ENCODE measurements at places on chromosomes 11 and 22.

DNA sequence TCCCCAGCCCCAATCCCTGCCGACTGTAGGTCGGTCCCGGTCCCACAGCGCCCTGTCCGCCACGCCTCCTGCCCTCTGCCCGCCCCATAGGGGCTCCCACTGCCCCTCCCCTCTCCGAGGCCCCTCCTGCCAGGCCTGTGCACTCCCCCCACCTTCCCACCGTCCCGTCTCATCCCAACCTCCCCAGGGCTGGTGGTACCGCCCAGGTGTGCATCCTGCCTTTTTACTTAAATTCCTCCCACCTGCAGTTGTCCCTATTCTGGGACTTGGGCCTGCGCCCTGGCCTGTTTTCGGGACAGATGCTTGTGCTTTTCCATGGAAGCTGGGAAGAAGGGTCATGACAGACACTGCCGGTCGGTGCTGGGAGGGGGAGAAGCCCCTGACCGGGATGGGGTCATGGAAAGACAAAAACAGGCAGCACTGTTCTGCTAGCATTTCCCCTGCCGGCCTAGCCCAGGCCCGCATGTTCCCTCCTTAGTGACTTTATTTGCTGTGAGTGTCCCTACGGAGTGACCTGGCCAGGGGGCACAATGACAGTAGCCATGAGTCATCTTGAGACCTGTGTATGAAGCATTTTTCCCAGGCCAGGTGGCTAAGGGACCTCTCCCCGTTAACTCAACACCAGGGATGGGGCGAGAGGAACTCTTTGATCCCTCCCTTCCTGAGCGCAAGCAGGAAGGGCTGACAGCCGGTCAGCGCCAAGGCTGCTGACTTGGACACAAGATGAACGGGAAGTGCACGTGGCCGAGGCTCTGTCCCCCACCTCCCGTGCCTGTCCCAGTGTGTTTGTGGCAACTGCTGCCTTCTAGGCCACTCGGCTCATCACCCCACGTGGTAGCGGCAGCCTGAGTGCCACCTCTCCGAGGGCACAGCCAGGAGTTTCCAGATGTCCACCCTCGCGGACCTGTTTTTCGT, 7.1 kb downstream of the TBX1 start:
- no peak for DNase-seq

DNA sequence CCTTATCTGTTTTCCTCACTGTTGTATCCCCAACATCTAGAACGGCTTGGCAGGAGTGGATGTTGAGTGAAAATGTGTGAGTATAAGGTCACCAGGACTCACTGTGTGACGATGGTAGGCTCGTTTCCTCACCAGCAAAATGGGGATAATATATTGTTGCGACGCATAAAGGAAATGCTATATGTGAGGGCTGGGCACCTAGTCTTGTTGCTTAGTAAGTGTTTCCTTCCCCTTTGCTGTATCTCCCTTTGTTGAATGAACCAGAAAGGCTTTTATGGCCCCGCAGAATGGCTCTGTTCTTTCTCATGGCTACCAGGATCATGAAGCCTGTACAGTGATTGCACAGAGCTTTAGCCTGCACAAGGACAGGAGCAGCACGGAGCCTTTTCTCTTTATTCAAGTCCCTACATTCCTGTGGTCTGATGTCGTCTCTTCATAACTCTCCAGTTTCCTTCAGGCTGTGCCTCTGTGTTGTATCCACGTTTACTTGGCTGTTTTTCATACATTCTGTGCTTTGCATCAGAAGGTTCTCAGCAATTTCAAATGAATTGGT, 5.4 kb downstream of the TNRC6B start:
- peak; percentile 49 for DNase-seq

DNA sequence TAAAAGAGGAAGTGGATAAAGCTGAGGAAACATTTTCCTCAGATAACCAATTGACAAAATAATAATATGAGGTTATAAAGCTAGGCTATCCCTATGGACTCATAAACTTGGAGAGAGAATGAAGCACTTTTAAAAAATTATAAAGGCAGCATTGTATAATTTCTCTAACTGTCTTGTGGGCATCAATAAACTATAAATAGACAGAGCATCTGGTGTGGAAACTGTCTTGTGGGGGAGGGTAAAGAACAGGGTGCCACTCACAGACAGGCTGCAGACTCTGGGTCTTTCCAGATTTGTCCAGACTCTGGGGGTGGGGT, 333.5 kb downstream of the BUD13 start:
- DNase-seq: no peak

DNA sequence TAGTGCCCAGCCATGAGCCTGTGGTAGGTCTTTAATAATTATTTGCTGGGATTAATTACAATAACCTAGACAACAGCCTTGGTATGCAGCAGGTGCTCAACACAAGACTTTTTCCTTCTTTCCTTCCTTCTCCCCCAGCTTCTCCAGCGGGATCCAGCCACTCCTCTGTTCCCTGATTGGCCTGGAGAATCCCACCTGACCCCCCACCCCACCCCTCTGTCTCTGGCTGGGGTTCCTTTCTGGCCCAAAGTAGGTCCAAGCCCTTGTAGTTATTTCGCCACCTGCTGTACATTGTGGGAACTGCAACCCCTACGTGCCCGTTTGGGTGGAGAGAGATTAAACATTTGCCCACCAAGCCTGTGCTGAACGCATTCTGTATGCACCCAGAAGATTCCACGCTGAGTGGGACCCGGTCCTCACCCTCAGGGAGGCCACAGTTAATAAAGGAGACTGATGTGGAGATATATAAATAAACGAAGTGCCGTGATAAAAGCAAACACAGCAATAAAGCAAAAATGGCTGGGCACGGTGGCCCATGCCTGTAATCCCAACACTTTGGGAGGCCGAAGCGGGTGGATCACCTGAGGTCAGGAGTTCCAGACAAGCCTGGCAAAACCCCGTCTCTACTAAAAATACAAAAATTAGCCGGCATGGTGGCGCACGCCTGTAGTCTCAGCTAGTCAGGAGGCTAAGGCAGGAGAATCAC, 32.1 kb upstream of the DGKZ start:
- peak; percentile 82 for DNase-seq

DNA sequence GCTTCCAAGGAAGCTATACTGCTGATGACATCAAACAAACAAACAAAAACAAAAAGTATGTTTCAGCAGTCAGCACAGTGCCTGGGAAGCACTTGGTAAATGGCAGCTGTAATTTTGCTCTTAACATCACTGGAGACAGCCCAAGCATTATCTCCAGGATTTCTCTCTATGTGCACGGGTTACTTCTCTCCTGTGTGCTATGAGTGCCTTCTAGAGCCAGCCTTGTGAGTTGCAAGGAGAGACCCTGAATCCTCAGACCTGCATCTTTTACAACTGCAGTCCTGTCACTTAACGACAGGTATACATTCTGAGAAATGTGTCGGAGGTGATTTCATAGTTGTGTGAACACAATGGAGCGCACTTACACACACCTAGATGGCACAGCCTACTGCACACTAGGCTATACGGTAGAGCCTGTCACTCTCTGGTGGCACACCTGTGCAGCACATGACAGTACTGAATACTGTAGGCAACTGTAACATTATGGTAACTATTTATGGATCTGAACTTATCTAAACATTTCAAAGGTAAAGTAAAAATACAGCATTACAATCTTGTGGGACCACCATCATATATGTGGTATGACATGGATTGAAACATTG, 662.5 kb upstream of the B3GAT1 start:
- DNase-seq: no peak

- DNase-seq: no peak
These were observed 52.5 kb downstream of the NECTIN1 start for GRCh38 chr11:119676461-119677020.

- DNase-seq: no peak
These were observed 3.4 kb upstream of the NDUFC2 start for GRCh38 chr11:78083021-78083420.

DNA sequence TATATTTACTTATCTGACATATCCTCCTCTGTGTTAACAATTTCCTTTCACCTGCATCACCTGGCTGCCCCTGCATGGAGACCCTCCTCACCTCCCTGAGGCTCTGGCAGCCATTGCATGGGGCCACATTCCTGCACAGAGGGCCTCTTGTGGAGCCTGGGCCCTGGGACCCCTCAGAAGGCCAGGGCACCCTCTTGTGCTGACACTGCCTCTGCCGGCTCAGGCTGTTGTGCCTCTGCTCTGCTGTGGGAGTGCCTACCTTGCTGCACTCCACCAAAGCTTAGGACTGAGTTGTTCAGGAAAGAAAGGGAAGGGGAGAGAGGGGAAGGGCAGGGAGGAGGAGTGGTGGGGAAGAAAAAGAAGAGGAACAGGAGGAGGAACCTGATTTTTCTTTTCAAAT, 194.5 kb downstream of the ADAMTS15 start:
- no peak for DNase-seq

- DNase-seq: no peak
These were observed 2.4 kb downstream of the GNB1L start for GRCh38 chr22:19852177-19852781.

DNA sequence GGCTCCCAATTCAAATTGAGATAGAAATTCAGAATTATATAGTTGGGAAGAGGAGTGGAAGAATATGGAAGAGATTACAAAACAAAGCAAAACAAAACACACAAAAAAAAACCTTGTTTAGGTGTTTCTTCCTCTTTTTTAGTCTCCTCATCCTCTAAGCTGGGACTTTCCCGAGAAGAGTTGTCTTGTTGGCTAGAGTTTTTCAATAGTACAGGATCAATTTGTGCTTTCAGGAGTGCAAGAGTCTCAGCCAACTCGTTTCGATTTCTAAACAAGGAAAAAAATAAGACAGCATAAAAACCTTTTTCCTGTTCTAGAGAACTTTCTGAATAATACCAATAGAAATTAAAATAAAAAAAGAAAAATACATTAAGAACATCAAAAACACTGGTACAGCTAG, 87.8 kb upstream of the CLNS1A start:
- DNase-seq: no peak

- DNase-seq: no peak
These were observed 24.4 kb upstream of the PSMA1 start for GRCh38 chr11:14544611-14545010.

DNA sequence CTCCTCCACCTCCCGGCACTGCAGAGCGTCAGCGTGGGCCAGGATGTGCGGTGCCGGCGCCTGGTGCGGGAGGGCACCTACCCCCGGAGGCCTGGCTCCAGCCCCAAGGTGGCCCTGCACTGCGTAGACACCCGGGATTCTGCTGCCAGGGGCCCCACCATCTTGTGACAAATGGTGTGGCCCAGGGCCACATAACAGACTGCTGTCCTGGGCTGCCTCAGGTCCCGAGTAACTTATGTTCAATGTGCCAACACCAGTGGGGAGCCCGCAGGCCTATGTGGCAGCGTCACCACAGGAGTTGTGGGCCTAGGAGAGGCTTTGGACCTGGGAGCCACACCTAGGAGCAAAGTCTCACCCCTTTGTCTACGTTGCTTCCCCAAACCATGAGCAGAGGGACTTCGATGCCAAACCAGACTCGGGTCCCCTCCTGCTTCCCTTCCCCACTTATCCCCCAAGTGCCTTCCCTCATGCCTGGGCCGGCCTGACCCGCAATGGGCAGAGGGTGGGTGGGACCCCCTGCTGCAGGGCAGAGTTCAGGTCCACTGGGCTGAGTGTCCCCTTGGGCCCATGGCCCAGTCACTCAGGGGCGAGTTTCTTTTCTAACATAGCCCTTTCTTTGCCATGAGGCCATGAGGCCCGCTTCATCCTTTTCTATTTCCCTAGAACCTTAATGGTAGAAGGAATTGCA, 13.5 kb downstream of the TSKU start:
- DNase-seq: no peak

DNA sequence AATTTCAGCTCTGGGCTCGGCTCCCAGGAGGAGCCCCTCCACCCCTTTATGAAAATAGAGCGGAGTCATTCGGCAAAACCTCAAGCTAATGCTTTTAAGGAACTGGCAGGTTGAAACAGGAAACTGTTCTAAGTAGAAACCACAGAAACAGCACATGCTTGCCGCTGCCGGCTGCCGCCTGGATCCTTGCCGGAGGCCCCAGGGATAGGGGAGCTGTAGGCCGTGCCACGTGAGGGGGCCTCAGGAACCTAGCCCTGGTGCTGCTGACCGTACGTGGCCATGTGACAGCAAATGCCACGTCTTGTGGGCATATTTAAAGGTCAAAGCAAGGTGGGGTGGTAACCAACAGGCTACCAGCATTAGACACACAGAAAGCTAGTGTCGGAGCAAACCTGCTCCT, 77.9 kb upstream of the TIMP3 start:
- DNase-seq: peak; percentile 52

Data from CD4-positive, alpha-beta T cell treated with Interleukin-17A for 4 hours (primary cell).